ENCODE measurements at places on chromosomes 1 and 21.
A peak's percentile ranks its signal among the peaks of the same experiment; 100 is the strongest.

GRCh38 chr21:28833182-28833581 is 159.5 kb downstream of the LTN1 start:
- no peak for DNase-seq

DNA sequence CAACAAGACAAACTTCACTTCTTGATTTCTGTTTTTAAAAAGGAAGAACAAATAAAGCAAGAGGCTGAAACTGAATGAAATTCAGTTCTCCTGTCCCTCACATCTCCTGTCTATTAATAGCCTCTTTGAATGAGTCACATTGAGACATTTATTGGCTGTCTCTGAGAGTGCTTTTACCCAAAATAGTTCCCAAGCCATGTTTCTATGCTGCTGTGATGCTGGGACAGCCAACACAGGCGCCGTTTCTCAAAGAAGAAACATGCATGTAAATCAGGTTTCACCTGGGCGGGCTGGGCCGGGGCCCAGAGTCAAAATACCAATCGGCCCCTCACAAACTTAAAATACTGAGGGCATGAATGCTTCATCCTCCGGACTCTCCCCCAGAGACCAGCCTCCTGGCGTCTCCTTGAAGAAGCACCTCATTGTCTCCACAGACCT is 105.2 kb downstream of the EDEM3 start:
- no peak for DNase-seq

DNA sequence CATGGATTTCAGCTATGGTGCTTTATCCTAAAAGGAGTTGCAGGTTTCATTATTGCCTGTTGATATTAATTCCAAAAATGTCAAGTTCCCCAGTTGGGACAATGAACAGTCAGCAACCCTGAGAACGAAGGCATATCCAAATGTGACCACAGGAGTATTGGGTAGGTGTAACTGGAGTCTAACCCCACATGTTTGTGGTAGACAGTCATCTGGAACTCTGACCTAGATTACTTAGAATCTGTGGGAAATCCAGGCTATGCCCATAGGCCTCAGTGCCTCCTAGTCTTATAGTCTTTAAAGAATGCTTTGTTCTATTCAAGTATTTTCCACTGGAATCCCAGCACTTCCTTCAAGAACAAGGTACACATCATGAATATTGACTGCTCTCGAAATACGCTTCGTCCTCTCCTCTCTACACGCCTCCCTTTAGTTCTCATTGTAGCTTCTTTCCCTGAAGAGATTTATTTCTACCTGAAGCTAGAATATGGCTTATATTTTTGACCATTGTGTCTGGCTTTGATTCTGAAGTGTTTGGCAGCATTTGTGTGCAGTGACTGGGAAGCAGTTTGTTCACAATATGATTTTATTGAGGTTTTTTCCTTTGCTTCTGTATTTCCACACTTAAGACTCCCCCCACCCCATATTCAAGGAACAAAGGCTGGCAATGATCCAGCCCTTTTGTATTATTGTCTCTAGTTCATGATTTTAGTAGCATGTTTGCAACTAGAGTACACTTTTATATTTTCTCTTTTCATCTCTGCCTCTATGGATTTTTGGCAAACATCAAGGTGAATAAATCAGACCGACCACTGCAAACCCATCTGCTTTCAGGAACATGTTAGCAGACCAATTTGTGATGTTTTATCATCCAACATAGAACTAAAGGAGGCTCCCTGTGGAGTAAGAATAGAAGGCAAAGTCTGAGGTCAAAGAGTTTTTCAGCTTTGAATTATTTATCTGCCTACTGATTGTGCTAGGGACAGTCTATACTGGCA is 178.6 kb downstream of the GPR52 start:
- no peak for DNase-seq

GRCh38 chr1:115492880-115493279 is 148.9 kb upstream of the VANGL1 start:
- DNase-seq, result no peak

DNA sequence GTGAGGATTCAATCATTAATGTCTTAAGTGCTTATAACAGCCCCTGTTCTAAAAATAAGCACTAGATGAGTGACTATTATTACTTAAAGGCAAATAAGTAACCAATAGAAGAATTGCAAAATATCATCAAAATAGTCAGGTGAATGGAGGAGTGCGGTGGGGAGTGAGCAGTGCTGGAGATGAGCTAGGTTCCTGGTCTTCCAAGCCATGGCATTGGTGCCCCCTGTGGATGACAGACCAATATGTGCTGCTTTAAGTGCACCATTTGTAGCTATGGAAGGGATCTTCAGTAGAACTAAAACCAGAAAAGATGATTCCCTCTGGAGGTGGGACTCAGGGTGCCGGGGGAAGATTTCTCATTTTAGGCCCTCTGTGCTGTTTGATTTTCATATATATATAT is 46.1 kb upstream of the SLC30A1 start:
- DNase-seq, result peak; percentile 10

- no peak for DNase-seq
Observed at GRCh38 chr1:180117764-180118116, 36.9 kb upstream of the QSOX1 start.

GRCh38 chr1:78222225-78222959 is 176.6 kb downstream of the GIPC2 start:
- no peak for DNase-seq

- no peak for DNase-seq
Observed at GRCh38 chr1:167762061-167762746, 40.4 kb downstream of the MPZL1 start.

- no peak for DNase-seq
Observed at GRCh38 chr21:24042687-24043086, 1564.6 kb downstream of the MRPL39 start.

DNA sequence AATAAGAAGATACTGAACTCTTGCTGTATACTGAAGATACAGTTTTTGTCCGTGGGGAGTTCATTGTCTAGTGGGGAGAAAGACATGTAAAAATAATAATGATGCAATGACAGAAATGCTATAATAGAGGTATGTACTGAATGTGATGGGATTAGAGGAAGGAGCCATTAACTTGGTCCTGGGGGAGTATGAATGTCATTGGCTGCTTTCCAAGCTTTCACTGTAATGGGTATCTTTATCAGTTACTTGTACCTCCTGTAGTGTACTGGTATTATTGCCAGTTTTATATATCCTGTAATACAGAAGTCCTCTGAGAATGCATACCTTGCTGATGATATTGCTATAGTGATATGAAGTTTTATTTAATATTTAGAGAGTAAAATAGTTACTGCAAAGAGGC is 7.4 kb downstream of the BTBD8 start:
- no peak for DNase-seq

DNA sequence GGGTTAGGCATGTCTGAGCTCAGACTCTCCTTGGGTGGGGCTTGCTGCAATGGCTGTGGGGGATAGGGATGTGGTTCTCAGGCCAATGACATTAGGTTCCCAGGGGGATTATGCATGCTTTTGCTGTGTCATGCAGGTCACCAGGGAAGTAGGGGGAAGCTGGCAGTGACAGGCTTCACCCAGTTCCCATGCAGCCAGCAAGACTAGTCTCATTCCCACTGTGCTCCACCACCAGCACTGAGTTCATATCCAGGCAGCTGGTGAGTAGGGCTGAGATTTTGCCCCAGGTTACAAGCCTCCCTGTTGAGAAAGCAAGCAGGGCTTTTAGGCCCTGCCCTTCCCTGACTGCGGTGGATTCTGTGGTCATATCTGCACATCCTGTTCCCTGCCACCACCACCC is 32.1 kb upstream of the PLA2G5 start:
- no peak for DNase-seq

DNA sequence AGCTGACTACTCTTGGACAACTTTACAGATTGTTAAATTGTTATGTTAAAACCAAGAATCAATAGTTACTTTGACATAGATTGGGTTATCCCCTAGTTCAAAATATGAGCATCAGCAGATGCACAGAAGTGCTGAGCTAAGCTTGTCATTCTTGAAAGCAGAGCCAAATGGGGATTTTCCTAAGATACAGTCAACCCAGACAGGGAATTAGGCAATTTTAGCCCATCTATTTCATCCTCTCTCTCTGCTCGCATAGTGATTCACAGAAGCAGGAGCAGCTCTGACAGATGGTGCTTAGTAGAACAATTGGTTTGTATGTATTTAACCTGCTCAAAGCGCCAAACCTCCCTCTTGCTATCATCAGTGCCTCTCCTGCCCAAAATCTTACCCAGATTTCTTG is 27.9 kb upstream of the PRRC2C start:
- peak; percentile 11 for DNase-seq

GRCh38 chr1:3702528-3702927 is 49.7 kb upstream of the CCDC27 start:
- no peak for DNase-seq

DNA sequence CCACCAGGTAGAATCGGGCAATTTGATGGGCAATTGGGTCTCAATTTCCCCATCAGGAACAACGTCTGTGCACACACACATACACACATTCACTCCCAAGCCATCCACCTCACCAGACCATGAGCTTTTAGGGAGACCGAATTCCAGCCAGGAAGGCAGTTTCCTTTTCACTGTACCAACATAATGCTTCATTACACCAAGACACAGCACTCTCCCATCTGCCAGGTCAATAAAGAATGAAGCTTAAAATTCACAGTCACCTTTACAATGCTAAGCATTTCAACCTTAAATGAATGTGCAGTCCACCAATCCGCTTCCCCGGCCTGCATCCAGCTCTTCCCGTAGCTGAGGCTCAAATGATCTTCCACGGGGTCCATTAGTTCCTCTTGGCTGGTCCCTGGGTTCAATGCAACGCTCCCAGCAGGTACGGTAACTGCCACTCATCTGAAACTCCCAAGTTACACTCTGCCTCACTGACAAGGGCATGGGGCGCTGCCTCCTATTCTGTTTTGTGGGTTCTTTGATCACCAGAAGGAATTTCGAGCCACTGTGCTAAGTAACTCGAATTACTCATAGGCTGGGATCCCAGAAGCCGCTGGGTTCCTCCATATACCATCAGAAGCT is 105.0 kb downstream of the SIM2 start:
- DNase-seq, result no peak

DNA sequence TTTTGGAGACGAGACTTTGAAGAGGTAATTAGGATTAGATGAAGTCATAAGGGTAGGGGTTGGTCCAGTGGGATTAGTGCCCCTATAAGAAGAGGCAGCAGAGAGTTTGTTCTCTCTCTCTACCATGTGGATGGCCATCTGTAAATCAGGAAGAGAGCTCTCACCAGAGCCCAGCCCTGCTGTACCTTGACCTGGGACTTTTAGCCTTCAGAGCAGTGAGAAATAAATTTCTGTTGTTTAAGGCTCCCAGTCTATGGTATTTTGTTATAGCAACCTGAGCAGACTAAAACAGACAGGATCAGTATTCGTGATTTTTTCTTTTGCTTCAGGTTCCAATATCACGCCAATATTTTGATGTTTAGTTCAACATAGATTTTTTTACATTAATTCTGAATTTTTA is 30.0 kb downstream of the TBX15 start:
- DNase-seq, result no peak

DNA sequence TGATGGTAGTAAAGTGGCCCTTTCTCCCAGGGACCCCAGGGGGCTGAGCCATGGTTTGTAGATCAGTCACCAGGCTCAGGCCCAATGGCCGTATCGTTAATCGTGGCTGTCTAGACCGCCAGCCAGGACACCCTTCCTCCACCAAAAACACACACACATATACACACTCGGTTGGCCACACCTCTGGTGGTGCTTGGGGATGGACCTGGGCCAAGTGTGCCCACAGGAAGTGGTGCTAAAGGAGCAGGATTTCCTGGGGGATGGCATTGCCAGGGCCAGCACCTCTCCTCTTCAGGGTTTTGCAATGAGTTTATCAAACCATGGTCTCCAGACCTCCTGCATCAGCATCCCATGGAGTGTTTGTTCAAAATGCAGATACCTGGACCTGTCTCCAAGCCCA is 36.2 kb downstream of the CITED4 start:
- DNase-seq, result no peak

- peak; percentile 95 for DNase-seq
Observed at GRCh38 chr1:184298440-184299405, 88.1 kb upstream of the C1orf21 start.

GRCh38 chr21:14955936-14956520 is 108.8 kb downstream of the NRIP1 start:
- no peak for DNase-seq

DNA sequence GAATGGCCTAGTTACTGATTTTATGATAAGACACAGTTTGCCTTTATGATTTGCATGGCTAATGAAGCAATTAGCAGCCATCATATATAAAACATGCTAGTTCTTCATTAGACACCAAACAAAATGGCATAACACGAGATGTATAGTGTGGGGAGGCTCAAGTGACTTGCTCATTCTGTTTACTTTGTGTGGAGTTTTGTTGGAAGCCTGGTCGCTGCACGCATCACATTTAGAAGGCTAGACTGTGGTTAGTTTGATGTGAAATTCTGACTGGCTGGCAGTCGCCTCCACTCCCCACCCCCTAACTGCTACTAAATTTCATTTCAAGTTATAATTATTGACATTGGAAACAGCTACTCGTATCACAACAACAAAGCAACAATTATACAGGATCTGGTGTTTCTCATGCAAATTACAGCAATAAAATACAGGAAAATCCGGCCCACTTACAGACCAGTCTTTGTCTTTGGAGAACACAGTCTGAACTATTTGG is 356.1 kb downstream of the LMO4 start:
- DNase-seq, result no peak

DNA sequence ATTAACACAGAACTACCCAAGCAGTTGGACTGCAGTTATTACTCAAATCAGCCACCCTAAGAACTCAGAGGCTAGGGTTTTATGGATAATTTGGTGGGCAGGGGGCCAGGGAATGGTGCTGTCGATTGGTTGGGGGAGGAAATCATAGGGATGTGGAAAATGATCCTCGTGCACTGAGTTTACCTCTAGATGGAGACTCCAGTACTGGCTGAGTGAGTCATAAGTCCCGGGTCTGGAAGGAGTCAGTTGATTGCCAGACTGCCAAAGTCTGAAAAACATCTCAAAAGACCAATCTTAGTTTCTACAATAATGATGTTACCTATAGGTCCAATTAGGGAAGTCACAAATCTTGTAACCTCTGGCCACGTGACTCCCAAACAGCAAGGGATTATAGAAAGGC is 257.5 kb upstream of the PRMT6 start:
- no peak for DNase-seq

DNA sequence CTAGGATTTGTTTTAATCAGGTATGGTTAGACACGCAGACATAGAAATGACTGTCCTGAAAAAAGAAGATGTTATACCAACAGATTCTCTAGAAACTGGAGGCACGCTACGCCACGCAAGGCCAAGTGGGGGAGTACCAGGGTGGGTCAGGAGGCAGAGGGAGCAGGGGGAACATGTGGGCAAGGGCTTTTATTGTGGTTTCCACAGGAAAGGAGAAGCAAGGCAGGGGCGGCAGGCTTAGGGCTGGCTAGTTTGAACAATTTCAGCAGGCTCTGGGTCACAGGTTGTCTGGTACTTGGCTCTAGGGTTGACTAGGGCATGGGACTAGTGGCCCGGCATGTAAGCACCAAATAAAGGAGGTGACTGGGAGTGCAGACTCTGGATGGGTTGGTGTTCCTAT is 7.2 kb downstream of the MTARC2 start:
- no peak for DNase-seq

- DNase-seq, result no peak
Observed at GRCh38 chr1:77104672-77105071, 114.6 kb downstream of the PIGK start.
